ENCODE measurements at places on chromosomes 2 and 18.
A peak's percentile ranks its signal among the peaks of the same experiment; 100 is the strongest.

GRCh38 chr2:225768741-225769140 lies 369.2 kb downstream of the NYAP2 start:
- no peak for DNase-seq

GRCh38 chr2:172864182-172864581 lies 128.5 kb downstream of the RAPGEF4 start:
- peak; percentile 69 for DNase-seq

GRCh38 chr2:238924032-238924431 lies 76.1 kb downstream of the TWIST2 start:
- DNase-seq, result peak; percentile 18

DNA sequence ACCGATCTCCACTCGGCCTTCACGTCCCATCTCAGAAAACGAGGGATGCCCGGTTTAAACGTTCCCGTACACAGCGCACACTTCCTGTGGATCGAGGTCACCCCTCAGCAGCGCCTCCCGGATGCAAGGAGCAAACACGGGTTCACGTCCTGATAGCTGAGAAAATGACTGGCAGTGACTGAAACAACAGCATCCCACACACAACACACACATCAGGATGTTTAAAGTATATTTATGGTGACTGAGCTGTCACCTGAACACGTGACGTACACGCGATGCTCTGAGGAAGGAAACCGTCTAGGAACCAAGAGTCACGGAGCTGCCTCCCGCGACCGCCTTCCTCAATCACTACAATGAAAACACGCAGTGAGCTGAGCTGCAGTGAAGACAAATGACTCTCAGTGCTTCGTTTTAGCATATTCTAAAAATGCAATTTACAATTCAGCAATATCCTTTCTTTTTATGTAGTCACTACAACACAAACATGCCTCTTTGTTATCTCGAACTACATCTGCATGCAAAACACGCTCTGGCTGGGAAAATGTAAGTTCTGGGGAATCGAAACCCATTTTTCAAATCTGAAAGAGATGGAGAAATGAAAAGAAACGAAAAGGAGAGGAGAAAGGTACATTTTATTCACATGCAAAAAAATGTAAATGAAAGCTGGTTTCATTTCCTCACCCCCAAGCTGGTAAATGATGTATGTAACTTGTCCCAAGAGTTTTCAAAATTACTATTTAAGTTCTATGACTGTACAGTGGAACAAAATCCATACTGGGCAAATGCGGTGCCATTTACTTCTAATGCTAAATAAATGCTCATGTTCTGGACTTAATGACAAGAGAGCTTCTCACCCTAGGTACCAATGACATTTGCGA lies 19.8 kb downstream of the HDAC4 start:
- peak; percentile 62 for DNase-seq

GRCh38 chr2:171592036-171592555 lies 69.8 kb downstream of the CYBRD1 start:
- no peak for DNase-seq

DNA sequence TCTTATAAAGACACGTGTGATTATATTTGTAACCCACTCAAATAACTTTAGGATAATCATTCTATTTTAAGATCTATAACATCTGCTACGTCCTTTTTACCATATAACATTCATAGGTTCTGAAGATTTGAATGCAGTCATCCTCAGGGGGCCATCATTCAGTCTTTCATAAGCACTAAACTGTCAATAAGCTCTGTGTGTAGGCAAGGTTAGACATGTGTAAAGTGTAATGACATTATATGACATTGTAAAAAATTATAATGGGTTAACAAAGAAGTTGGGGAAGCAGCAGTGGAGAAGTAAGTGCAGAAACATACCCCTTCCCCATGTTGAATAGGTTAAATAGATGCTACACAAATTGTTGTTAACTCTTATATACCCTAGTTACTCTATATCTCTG lies 845.9 kb downstream of the ERBB4 start:
- DNase-seq, result no peak

DNA sequence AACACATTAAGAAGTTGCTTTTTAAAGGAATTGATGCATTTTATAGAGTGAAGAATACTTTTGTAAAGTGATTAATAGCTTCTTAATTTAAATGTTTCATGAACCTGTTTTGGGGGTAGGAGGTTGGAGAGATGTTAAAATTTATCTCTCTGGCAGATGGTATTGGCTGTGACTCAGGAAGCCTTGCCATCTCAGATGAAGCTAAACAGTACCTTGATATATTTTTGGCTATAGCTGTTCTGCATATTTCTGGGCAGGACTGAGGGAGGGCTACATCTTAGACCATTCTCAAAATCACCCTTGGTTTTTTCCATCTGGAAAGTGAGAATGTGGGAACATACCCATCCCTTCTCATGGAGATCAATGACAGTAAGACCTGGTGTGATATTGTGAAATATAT lies 13.4 kb downstream of the CAPN14 start:
- no peak for DNase-seq

DNA sequence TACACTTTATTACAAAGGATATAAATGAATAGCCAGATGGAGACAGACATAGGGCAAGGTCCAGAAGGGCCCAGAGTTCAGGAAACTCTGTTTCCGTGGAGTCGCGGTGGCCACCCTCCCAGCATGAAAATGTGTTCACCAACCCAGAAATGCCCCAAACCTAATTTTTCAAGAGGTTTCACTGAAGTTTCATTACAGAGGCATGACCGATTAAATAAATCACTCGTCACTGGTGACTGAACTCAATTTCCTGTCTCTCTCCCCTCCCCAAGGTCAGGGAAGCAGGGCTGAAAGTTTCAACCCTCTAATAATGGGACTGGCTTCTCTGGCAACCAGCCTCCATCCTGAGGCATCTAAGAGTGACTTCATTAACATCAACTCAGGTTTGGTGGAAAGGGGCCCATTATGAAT lies 22.4 kb downstream of the USP40 start:
- no peak for DNase-seq

DNA sequence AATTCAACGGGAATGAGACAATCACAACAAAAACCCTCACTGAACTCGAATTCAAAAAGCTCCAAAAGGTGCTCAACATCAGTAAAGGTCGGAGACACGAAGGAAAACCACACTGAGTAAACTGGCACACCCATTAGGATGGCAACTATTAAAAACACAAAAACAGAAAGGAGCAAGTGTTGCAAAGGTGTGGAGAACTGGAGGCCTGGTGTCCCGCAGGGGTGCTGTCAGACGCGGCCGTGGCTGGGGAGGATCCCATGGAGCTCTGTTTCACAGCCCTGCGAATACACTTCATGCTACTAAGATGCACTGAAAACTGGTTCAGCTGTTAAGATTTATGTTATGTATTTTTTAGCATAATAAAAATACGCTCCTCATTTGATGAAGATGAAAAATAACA lies 730.6 kb downstream of the GALR1 start:
- DNase-seq, result no peak

DNA sequence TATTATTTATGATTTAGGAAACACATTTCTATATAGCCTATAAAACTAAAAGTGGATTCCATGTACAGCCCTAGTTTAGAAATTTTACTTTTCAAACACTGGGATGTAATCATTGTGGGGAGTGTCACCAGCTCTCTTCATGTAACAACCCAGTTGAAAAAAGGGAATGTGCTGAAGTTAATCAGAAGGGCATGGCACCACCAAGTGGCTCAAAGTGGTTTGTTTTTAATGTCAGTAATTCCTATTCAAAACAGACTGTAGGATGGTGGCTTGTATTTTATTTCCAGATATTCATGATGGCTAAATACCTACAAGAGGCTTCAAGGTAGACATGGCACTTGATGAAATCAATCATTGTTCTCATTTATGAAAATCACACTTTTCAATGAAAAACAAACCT lies 58.1 kb upstream of the TMEM182 start:
- DNase-seq, result no peak

DNA sequence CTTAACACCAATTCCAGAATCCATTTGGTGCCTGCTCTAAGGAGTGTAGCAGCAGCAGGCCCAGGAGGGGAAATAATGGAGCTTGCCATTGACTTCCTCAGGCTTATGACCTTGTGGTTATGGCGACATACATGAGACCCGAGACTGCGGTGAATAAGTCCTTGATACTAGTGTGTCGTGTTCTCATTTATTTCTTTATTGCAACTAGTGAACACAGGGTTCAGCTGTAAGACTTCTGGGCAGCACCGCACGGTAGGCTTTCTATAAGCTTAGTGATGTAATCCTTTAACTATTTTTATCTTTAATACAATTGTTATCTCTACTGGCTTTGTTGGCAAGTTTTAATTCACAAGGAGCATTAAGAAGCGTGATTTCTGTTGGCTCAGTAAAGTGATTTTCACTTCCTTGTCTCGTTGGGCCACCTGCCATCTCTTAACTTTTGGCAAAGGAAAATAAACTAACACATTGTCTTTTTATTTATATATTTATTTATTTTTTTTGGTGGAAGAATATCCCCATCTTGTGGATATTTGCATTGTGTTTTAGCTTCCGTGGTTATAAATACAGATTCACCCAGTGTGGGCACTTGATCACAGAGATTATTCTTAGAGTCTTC lies 139.8 kb downstream of the LTBP1 start:
- DNase-seq, result no peak

DNA sequence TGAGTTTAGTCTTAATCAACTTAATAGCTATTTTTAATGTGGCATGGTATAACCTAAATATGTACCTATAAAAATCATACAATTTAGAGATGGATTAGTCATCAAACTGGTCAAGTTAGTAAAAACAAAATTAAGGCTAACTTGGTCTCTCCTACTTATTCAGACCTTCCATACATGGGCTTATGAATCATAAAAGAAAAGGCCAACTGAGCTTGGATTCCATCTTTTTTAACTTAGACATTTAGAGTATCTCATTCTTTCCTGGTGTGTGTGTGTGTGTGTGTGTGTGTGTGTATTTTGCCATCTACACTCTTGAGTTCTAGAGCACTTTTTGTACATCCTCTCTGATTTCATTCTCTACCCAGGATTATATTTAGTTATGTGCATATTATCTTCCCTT lies 637.5 kb downstream of the PLCL1 start:
- no peak for DNase-seq

DNA sequence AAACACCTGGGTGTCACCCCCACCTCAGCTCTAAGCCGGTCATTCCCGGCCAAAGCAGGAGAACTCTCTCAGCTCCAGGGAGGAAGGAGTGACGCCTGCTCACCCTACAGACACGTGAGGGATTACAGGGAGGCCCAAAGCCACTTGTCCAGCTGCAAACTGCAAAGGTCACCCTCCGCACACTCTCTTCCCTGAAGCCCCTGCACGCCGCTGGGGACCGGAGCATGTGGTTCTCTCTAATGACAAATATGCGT lies 108.0 kb upstream of the ID2 start:
- DNase-seq, result no peak

- DNase-seq, result no peak
These were observed 98.8 kb downstream of the COBLL1 start for GRCh38 chr2:164742738-164743317.

DNA sequence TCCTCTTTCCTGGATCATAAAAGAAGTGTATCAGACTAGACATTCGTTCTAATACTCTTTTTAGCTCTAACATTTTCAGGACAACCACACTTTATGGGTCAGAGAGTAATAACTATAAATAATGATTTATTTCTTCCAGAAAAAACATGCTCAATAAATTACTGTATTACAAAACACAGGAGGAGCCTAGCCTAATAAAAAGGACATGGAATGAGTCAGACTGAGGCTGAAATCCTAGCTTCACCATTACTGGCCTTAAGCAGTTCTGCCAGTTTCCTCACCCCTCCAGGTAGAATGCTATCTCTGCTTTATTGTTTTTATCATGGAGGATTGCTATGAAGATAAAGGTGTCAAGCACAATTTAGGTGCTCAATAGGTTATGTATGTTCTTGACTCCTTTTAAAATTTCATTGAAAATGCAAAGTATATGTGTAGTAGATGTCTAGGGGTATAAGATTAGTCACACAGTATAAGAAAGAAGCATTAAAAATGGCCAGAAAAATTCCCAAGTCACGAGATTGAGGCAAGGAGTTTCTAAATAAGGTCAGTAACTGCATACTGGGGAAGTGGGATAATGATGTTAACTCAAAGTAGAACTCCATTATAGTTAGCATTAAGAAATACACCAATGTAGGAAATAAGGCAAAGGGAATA lies 105.5 kb upstream of the NEUROD1 start:
- no peak for DNase-seq

- DNase-seq, result peak; percentile 66
These were observed 95.0 kb downstream of the DGKD start for GRCh38 chr2:233449081-233449901.

DNA sequence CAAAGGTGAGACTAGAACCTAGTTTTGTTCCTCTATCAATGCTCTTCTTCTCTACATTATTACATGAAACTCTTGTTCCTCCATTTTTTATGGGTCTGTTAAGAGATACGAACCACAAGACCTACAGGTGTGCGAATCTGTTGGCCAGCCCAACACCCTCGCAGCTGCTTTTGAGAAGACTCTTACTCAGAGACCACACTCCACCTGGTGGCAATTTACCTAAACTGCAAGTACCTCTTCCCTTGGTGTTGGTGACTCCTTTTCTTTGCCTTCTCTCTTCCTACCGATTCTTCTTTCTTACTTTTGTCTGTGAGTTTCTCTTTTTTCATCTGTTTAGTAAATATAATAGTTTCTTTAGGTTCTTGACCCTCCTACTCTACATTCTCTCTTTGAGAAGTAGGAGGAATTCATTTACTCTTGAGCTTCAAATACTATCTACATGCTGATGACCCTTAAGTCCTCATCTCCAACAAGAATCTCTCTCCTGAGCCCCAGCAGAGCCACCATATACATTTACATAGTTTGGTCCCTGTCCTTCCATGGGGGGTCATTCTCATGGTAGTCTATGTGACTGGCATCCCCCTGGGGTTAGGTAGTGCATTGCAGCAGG lies 81.8 kb upstream of the GAREM1 start:
- DNase-seq, result peak; percentile 68
